ENCODE measurements at places on chromosomes 1 and 21.

- H3K27ac ChIP-seq: peak overlapping the region; percentile 100
- peaks cover 43% of the 10 kb centered on the region for H3K36me3 ChIP-seq
- no peaks in the 10 kb centered on the region for H3K27me3 ChIP-seq
- H3K4me1 ChIP-seq: peaks cover 55% of the 10 kb centered on the region
- no peak for DNase-seq
- peak overlapping the region; percentile 99 for H3K4me3 ChIP-seq
These were observed 1.0 kb downstream of the LYST start for GRCh38 chr1:235865565-235866204.

DNA sequence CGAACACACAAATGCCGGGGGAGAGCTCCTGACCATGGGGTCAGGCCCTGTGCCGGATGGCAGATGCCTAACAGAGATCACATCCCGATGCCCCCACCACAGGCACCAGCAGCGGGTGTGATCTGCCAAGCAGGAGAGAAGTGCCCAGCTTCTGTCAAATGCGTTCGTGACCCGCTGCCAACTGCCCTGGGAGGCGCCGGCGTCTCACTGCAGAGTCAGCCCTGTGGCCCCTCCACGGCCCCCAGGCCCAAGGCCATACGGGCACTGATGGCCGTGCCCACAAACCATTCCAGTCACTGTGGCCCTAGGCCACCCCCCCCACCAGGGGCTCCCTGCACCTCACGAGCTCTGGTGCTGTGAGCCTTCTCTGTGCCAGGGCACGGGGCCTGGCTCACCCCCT, 8.0 kb downstream of the CFAP410 start:
- no peak for DNase-seq
- H3K27me3 ChIP-seq: no peaks in the 10 kb centered on the region
- peaks cover 9% of the 10 kb centered on the region for H3K36me3 ChIP-seq
- no peak overlapping the region for H3K27ac ChIP-seq
- no peak overlapping the region for H3K4me3 ChIP-seq

GRCh38 chr1:232409584-232409983, 220.3 kb downstream of the SIPA1L2 start:
- no peaks in the 10 kb centered on the region for H3K27me3 ChIP-seq
- H3K27ac ChIP-seq: no peak overlapping the region
- no peaks in the 10 kb centered on the region for H3K36me3 ChIP-seq

- peaks cover 7% of the 10 kb centered on the region for H3K36me3 ChIP-seq
- H3K27me3 ChIP-seq: peaks cover 13% of the 10 kb centered on the region
- DNase-seq: no peak
- peaks cover 20% of the 10 kb centered on the region for H3K4me1 ChIP-seq
These were observed 4.2 kb upstream of the KIFAP3 start for GRCh38 chr1:170078610-170079189.

DNA sequence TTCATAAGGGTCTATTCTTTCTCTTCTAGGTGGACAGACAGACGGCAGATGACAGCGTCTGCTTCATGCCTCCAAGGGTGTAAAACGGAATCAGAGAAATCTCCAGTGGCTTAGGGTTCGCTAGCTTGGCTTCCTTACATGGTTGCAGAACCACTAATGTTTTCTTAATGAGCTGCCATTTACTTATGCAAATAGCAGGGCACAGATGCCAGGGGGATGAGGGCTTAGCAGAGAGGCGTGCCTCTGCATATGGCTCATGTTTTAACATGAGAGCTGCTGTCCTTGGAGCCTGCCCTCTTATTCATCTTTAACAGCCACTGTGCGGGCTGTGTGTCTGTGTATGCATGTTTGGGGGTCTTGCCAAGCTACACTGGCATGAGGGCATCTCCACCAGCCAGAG, 119.6 kb downstream of the IER5 start:
- H3K4me1 ChIP-seq: no peaks in the 10 kb centered on the region
- H3K4me3 ChIP-seq: no peak overlapping the region
- DNase-seq: no peak

GRCh38 chr1:149881876-149882275, 17.5 kb upstream of the BOLA1 start:
- H3K27ac ChIP-seq: no peak overlapping the region
- no peak overlapping the region for H3K4me3 ChIP-seq
- DNase-seq: no peak
- H3K27me3 ChIP-seq: no peaks in the 10 kb centered on the region

- DNase-seq: no peak
- H3K27ac ChIP-seq: no peak overlapping the region
- peaks cover 30% of the 10 kb centered on the region for H3K27me3 ChIP-seq
- no peak overlapping the region for H3K4me3 ChIP-seq
- H3K4me1 ChIP-seq: peaks cover 20% of the 10 kb centered on the region
These were observed 7.6 kb upstream of the CD1A start for GRCh38 chr1:158246650-158247049.

GRCh38 chr1:223216074-223216473, 73.0 kb upstream of the TLR5 start:
- peaks cover 2% of the 10 kb centered on the region for H3K36me3 ChIP-seq
- H3K27me3 ChIP-seq: peaks cover 6% of the 10 kb centered on the region
- no peak for DNase-seq
- H3K27ac ChIP-seq: no peak overlapping the region
- no peaks in the 10 kb centered on the region for H3K4me1 ChIP-seq

DNA sequence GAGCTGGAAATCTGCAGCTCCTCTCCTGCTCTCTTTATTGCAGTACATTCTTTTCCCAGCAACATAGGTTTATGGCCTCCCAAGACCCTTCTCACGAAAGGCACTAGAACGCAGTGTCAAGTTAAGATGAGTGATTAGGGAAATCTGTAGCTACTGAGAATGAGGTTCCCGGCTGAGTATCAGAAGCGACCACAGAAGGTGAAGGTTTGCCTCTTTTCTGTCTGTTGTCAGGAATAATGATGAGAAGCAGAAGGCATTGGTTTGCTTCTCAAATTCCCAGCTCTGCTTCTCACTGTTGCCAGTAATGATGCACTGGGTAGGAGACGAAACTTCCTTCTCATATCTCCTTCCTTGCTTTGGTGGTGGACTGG, 128.4 kb downstream of the NTMT2 start:
- H3K27ac ChIP-seq: no peak overlapping the region
- DNase-seq: no peak
- no peaks in the 10 kb centered on the region for H3K4me1 ChIP-seq

- DNase-seq: no peak
- H3K27ac ChIP-seq: no peak overlapping the region
- H3K36me3 ChIP-seq: peaks cover 21% of the 10 kb centered on the region
These were observed 1.2 kb downstream of the RXFP4 start for GRCh38 chr1:155942578-155943141.

DNA sequence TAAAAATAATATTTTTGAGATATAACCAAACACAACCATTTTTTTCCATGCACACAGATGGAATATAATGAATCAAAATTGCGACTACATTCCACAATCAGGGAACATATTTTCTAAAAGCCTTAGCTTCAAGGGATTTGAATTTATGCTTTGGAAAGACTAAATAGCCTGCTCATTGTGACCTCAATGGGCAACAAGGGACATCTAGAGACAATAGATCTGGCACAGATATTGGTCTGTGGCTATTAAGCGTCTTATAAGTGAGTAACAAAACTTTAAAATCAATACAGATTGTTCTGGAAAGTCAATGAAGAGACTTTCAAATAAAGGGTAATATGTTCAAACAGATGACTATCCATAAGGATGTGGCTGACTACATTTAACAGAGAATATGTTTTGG, 660.6 kb upstream of the ADGRL4 start:
- H3K27me3 ChIP-seq: no peaks in the 10 kb centered on the region
- no peaks in the 10 kb centered on the region for H3K4me1 ChIP-seq
- H3K36me3 ChIP-seq: no peaks in the 10 kb centered on the region
- H3K27ac ChIP-seq: no peak overlapping the region

DNA sequence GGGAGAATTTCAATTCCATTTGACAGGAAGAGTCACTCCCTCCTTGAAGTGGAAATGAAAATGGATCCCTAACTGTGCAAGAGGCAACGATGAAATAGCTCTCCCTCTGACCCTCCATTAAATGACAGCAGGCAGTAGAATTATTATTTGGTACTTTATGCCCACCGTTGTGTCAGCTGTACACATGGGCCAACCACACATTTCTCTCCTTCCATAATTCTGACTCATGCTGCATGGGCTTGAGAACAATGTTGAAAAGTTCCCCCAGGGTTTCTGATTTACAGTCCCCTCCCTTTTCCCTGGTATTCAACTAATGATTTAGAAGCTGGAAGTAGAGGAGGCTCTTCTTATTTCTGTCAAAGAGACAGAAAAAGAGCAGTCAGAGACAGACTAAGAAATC, 103.5 kb downstream of the RGS7 start:
- H3K27ac ChIP-seq: no peak overlapping the region
- H3K4me3 ChIP-seq: no peak overlapping the region
- no peaks in the 10 kb centered on the region for H3K36me3 ChIP-seq

- DNase-seq: peak; percentile 22
- H3K27ac ChIP-seq: peak overlapping the region; percentile 98
- H3K27me3 ChIP-seq: no peaks in the 10 kb centered on the region
- H3K4me1 ChIP-seq: peaks cover 31% of the 10 kb centered on the region
- H3K4me3 ChIP-seq: peak overlapping the region; percentile 91
These were observed 697 bp downstream of the AGO3 start for GRCh38 chr1:35931446-35932157.

- H3K4me1 ChIP-seq: no peaks in the 10 kb centered on the region
- no peaks in the 10 kb centered on the region for H3K27me3 ChIP-seq
- no peaks in the 10 kb centered on the region for H3K36me3 ChIP-seq
These were observed 332.4 kb upstream of the ZP4 start for GRCh38 chr1:238223076-238223640.

DNA sequence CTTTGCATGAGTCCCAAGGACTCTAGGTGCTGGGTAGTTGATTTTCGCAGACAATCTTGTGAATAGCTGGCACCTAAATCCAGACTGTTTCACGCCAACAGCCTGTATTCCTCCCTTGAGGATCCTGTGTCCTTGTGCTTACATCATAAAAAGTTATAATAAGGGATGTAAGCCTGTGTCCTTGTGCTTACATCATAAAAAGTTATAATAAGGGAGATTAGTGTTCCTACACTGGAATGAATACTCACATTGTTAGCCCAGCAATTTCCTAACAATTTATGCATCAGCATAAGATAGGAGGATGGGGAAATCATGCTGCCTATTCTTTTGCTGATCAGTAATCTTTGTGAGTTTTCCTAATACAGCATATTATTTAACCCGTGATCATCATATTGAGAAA, 4.0 kb upstream of the HSD3B2 start:
- H3K4me3 ChIP-seq: no peak overlapping the region
- no peak for DNase-seq
- H3K27ac ChIP-seq: no peak overlapping the region
- no peaks in the 10 kb centered on the region for H3K36me3 ChIP-seq
- peaks cover 37% of the 10 kb centered on the region for H3K27me3 ChIP-seq

DNA sequence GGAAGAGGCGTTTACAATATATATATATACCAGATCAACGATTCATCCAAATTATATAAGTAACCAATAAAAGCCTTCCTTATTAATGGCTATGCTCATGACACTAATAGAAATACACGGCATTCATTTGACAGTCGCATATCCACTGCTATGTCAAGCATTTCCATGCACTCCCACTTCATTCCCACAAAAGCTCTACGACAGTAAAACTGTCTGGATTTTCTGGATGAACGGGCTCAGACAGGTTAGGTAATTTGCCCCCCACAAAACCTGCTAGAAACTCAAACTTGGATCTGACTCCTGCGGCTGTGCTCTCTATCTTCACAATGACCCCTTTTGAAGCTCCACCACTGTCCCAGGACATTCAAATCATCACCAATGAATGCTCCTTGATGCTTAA, 11.4 kb downstream of the DNAJC11 start:
- H3K4me3 ChIP-seq: no peak overlapping the region
- no peak overlapping the region for H3K27ac ChIP-seq
- peaks cover 8% of the 10 kb centered on the region for H3K36me3 ChIP-seq
- H3K4me1 ChIP-seq: peaks cover 28% of the 10 kb centered on the region

DNA sequence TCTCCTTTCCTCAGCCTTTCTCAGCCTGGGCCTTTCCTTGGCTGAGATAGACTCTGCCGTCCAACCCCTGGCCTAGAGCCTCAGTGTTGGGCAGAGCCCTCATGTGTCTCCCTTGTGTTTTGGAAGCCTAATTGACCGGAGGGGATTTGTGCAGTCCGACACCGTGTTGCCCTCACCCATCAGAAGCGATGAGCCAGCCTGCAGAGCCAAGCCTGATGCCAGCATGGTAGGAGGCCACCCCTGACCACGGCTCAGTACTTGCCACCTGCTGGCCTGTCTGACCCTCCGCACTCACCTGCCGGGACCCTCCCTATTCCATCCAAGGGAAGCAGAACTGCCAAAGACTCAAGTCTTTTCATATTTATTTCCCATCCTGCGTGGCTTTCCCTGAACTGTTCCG, 9.3 kb upstream of the SFN start:
- peak overlapping the region; percentile 79 for H3K27ac ChIP-seq
- no peak overlapping the region for H3K4me3 ChIP-seq
- peaks cover 6% of the 10 kb centered on the region for H3K4me1 ChIP-seq

DNA sequence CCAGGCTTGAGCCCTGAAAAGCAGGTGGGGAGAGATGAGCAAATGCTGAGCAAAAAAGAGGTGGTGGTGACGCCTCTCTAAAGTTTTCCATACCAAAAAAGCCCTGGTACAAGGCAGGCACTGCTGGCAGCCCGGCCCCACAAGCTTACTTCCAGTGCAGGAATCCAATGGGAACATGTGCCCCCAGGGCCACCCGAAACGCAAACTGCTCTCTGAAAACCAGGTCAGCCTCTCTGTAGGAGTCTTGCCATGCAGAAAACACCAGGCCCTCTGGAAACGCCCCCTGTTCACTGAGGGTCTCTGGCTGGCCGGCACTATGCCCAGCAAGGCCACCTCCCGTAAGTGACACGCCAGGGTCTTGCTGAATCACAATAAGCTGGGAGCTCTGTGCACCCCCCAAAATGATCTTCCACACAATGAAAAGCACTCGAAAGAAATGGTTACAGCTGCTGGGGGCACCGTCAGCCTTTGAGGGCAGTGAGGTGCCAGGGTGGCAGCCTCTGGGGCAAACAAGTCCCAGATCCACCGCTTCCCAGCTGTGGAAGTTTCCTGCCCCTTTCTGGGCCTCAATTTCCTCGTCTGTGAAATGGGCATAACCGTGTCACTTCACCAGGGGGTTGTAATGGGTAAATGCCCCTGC, 170.5 kb downstream of the TOMM20 start:
- peaks cover 3% of the 10 kb centered on the region for H3K36me3 ChIP-seq
- peaks cover 56% of the 10 kb centered on the region for H3K4me1 ChIP-seq
- no peaks in the 10 kb centered on the region for H3K27me3 ChIP-seq
- H3K27ac ChIP-seq: no peak overlapping the region
- no peak for DNase-seq

DNA sequence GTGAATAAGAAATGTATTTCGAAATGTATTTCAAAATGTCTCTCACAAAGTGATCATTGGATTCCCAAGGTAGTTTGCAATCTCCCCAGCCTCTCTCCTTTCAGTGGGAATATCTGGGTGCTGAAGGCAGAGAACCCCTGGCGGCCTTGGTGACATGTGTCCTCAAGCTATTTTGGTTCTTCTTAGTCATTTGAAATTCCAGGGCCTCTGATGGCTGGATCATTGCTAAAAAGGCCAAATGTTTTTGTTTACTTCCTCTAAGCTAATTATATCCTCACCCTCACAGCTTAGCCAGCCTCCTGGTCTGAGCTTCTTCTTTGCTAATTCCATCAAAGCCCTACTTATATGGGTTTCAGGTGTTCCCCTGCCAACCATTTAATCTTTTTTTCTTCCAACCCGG, 71.2 kb downstream of the LRRC40 start:
- DNase-seq: no peak
- H3K27me3 ChIP-seq: peaks cover 18% of the 10 kb centered on the region
- no peak overlapping the region for H3K4me3 ChIP-seq
- H3K27ac ChIP-seq: no peak overlapping the region
